NCI-H1092 (cell line): ENCODE measurements at places on chromosomes 1 and 21.

DNA sequence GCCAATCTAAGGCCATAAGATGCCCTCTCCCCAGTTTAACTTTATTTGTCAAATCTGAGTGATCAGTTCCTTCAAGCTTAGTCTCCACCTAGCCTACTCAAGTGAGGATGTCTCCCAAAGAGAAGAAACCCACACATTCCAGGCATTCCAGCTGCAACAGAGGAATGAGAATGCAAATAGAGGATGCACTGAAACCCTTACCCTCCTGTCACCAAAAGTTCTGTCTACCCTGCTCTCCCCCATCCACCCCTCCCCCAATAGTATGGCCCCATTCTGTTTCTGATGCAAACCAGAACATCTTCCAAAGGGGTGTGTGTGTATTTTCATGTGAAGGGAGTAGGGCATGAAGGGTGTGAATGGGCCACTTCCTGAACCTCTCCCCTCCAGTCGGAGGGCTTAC is 3.0 kb downstream of the DUSP23 start:
- DNase-seq = no peak

- DNase-seq = no peak
These were observed 1010.3 kb downstream of the AMY1C start for GRCh38 chr1:104760017-104760416.

GRCh38 chr1:10216090-10216749 is 5.8 kb downstream of the KIF1B start:
- DNase-seq = no peak

- no peak for DNase-seq
These were observed 6.8 kb upstream of the DMRTA2 start for GRCh38 chr1:50430010-50430405.

- no peak for DNase-seq
These were observed 121.5 kb downstream of the COL24A1 start for GRCh38 chr1:86035101-86035500.

GRCh38 chr1:204959374-204959773 is 83.6 kb upstream of the CNTN2 start:
- no peak for DNase-seq

GRCh38 chr1:151541752-151542151 is 1.6 kb downstream of the TUFT1 start:
- no peak for DNase-seq

- DNase-seq = no peak
These were observed 15.5 kb upstream of the POGZ start for GRCh38 chr1:151474745-151475144.

- DNase-seq = no peak
These were observed 21.3 kb downstream of the NPR1 start for GRCh38 chr1:153699768-153700167.

GRCh38 chr1:151049458-151049857 is 1.9 kb downstream of the C1orf56 start:
- DNase-seq = no peak

GRCh38 chr1:29382851-29383745 is 146.8 kb downstream of the PTPRU start:
- no peak for DNase-seq

GRCh38 chr1:41383094-41383852 is 22.0 kb downstream of the FOXO6 start:
- DNase-seq = no peak

DNA sequence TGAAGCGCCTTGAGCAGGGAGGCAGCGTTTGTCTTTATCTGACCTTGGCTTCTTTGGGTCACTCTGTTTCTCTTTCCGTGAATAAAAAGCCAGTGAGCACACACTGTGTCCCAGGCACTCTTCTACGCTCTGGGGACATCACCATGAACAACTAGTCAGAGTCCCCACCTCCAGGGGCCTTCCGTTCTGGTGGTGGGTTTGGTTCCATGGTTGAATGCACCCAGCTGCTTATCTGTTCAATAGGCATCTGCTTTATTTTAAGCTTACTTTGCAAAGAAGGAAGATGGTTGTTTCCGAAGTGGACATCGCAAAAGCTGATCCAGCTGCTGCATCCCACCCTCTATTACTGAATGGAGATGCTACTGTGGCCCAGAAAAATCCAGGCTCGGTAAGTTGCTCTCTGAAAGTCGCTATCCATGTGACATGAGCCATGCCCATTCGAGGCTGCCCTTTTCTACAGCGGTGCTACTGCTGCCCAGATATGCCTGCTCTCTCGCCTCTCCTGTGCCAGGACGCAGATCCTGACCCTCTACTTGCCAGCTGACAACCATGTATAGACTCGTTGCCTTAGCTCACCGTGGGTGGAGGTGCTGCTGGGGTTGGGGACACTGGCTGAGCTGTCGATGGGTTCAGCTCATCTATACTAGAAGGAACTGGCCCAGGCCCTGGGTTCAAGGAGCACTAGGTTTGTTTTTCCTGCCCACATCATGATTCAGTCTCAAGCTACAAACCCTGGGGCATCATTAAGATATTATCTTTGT is 5.9 kb downstream of the MX1 start:
- DNase-seq = no peak

DNA sequence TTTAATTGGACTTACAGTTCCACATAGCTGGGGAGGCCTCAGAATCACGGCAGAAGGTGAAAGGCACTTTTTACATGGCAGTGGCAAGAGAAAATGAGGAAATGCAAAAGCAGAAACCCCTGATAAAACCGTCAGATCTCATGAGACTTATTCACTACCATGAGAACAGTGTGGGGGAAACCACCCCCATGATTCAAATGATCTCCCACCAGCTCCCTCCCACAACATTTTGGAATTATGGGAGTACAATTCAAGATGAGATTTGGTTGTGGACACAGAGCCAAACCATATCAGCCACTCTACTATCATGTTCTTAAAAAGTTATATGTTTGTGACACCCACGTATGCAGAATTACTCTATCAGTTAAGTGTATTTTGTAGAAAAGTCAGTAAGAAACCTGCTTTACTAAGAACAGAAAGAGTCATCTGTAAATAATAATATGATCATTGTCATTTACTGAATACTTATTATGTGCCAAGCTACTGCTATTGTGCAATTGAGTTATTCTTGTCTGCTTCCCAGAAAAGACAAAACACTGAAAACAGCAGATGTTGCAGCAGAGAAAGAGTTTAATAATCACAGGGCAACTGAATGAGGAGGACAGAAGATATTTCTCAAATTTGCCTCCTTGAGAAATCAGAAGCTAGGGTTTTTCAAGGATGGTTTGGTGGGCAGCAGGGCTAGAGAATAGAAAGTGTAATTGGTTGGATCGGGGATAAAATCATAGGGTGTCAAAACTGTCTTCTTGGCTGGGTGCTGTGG is 207.7 kb upstream of the FGGY start:
- no peak for DNase-seq

DNA sequence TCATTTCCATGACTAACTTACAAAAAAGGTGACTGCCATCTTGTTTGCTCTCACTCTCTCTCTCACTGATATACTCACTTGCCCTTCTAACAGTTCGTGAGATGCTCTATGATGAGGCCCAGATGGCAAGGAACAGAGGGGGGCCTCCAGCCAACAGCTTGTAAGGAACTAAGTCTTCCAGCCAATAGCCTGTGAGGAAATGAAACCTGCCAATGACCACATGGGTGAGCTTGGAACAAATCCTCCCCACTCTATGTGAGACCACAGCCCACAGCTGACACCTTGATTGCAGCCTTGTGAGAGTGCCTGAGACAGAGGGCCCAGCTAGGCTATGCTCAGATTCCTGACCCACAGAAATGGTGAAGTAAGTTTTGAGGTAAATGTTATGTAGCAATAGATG is 153.7 kb downstream of the HHIPL2 start:
- no peak for DNase-seq

DNA sequence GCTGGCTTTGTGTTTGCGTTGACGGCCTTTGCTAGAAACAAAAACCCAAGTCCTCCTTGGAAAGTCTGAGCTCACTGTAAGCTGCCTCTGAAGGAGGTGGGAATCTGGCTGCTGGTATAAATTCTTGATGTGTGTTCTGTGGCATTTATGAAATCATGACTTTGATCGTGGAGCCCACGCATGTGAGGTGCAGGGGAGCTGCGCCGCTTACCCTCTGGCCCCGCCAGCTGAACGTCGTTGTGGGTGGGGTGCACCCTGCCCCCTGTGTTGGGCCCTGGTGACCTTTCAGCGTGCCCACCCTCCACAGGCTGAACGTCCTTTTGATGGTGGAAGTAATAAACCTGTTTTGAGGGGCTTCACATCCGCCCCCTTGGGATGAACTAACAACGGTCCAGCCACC is 21.2 kb upstream of the DIP2A start:
- DNase-seq = no peak

GRCh38 chr1:218874801-218875400 is 298.8 kb upstream of the LYPLAL1 start:
- no peak for DNase-seq

- DNase-seq = no peak
These were observed 13.7 kb downstream of the LRRC8B start for GRCh38 chr1:89538361-89538760.

DNA sequence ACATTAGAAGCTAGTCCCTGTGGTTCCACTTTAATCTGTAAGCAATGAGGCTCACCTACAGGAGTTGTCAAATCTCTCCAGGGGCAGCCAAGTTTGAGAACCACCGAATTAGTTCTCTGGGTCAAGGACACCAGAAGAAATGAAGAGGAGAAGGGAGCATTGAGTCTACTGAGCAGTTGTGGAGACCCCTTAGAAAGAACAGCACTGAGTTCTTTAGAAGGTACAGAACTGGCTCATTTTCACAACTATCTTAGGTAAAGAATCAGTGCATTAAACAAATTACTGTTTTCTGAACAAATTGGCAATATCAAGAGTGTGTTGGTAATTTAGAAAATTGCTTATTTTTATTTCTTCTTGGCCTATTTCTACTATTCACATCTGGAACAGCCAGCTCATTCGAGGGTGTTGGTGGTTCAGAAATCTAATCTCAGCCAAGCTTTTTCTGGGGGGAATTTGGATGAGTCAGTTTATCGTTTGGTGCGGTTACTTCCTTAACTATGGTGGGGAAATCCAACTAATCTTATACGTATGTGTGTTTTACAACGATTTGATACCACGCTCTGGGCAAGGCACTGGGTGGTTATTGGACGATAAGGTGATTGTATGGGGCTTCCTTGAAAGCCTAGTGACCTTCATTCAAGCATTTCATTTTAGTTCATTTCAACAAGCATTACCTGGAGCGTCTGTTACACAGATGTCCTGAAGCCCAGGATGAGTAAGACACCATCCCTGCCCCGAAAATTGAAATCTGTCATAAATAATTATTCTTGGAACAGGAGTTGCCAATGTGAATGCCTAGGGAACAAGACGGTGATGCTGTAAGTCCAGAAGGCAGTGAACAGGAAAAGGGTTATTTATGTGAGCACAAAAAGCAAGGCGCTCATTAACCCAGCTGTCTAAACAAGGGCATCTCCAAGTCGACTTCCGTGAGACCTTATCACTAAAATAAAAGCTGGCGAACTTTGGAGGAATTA is 52.0 kb upstream of the TMPRSS2 start:
- DNase-seq = no peak
